ENCODE measurements at places on chromosomes 3 and 15.

GRCh38 chr3:192817506-192817905 lies 90.2 kb upstream of the FGF12 start:
- DNase-seq, result no peak

DNA sequence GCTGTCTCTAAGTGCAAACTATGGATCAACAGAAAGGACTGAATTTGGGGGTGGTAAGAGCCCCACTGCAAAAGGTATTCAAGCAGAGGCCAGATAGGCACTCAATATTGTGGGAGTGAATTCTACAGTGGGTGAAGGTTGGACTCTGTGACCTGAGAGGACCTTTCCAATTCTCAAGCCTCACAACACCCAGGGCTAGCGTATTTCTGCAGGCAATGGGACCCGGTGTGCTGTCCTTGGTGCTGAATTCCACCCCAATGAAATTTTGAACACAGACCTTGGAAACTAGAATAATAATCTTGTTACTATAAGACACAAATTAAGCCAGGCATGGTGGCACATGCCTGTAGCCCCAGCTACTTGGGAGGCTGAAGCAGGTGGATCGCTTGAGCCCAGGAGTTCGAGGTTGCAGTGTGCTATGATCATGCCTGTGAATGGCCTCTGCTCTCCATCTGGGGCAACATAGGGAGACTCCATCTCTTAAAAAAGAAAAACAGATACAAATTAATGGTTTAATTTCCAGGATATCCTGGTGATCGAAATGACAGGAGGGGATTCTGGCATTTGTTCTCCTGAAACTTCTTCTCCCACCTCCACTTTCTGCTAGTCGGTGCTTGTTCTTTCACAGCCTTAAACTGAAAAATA lies 135.4 kb downstream of the RAB11A start:
- DNase-seq, result peak; percentile 34

DNA sequence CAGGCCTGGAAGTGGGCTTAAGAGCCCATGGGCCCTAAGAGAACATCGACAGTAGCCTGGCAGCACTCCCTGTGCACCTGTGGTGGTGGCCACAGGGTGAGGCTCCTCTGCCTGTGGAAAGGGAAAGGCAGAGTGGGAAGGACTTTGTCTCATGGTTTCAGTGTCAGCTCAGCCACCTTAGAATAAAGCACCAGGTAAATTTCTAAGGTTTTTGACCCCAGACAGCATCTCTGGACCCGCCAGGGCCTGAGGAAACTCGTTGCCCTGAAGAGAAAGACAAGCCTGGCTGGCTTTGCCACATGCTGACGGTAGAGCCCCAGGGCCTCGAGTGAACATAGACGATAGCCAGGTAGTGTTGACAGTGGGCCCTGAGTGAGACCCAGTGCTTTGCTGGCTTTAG lies 22.1 kb downstream of the GOLGA6A start:
- DNase-seq, result no peak

DNA sequence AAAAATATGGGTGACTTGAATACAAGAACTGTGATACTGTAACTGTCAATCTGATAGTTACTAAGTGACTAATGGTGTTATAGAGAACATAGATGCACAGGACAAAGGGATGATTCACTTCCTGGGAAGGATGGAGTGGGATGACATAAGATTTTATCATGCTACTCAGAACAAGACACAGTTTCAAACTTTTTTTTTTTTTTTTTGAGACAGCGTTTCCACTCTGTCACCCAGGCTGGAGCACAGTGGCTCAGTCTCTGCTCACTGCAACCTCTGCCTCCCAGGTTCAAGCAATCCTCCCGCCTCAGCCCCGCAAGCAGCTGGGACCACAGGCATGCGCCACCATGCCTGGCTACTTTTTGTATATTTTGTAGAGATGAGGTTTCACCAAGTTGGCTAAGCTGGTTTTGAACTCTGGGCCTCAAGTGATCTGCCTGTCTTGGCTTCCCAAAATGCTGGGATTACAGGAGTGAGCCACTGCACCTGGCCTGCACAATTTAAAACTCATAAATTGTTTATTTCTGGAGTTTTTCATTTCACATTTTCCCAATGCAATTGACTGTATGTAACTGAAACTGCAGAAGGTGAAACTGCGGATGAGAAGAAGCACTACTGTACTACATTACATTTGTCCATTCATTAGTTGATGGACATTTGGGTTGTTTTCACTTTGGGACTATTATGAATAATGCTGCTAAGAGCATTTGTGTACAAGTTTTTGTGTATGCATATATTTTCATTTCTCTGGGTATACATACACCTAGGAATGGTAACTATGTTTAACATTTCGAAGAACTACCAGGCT lies 40.6 kb downstream of the ADIPOQ start:
- peak; percentile 65 for DNase-seq

GRCh38 chr3:178439504-178439903 lies 96.7 kb upstream of the KCNMB2 start:
- DNase-seq, result peak; percentile 66

GRCh38 chr15:99403597-99403996 lies 152.3 kb downstream of the LRRC28 start:
- DNase-seq, result peak; percentile 20

DNA sequence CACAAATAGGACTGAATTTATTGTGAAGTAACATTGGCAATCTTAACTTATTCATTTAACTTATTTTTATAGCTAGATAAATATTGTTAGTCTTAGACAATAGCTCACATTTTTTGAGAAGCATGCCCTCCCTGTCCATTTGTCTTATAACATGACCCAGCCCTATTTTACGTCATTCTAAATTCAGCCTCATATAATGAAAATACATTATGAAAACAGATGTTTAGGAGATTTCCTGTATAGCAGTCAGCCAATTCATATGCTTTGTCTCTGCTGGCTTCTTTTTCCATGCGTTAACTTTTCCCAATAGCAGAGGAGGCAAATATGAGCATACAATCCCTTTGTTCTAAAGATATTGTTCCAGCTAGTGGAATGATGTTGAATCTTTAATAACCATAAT lies 29.3 kb downstream of the CD200 start:
- no peak for DNase-seq

DNA sequence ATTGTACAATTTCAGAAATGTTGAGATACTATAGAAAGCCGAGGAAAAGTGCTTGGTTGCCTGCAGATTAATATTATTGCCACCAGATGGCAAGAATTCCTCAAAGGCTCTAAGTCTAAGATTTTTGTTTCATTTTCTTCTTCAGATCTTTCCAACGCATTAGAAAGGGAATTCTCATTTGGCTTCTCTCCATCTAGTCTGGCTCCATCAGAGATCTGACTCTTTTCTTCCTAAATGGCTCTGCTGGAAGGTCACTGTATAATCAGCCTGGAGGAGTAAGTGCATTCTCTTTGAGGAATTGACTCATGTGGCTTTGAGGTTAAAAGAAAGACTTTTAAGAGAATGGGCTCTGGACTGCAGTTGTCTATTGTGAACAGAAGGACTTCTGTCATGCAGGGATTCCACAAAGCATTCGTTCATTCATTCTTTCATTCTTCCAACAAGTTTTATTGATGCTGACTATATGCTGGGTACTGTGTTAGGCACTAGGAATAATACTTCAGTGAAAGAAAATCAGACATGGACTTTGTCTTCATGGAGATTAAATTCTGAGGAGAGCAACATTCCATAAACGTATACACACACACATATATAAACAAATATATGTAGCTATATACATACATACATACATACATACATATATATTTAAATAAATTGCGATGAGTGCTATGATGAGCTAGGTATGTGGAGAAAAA lies 55.3 kb downstream of the SLC28A2 start:
- DNase-seq, result peak; percentile 25

GRCh38 chr3:111112913-111113312 lies 41.3 kb downstream of the NECTIN3 start:
- no peak for DNase-seq

- DNase-seq, result no peak
Observed at GRCh38 chr15:25894371-25894902, 31.3 kb upstream of the ATP10A start.

GRCh38 chr15:63440756-63441155 lies 59.1 kb upstream of the CA12 start:
- no peak for DNase-seq

GRCh38 chr3:49469037-49469935 lies 781 bp upstream of the DAG1 start:
- DNase-seq, result peak; percentile 12

DNA sequence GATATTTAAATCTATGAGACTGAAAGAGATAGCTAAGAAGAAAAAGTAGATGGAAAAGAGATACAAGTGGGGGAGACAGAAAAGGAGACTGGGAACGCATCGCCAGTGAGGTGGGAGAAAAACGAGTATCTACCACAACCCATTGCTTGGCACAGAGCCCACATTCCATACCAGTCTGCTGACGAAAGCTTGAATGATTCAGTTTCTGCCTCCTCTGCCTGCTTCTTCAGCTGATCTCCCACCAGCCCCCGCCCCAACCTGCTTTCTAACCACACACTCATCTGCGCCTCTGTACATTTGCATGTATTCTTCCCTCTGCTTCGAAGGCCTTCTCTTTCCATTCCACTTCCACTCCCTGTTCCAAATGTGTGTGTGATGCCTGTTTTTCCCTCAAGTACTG lies 188.1 kb downstream of the USP13 start:
- peak; percentile 26 for DNase-seq

DNA sequence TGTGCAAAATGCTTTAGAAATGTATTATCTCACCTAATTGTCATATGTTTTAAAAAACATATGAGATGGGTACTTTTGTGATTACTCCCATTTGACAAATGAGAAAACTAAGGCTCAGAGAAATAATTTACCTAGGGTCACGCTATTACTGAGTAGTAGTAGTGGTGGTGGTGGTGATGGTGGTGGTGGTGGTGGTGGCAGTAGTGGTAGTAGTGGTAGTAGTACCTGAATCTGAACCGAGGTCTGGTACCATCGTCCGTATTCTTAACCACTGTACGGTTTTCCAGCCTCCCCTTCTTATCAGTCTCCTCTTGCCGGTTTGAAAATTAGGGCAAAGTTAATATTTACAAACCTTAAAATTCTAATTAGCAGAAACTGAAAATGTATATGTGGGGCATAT lies 102.4 kb downstream of the KLHL25 start:
- DNase-seq, result no peak

DNA sequence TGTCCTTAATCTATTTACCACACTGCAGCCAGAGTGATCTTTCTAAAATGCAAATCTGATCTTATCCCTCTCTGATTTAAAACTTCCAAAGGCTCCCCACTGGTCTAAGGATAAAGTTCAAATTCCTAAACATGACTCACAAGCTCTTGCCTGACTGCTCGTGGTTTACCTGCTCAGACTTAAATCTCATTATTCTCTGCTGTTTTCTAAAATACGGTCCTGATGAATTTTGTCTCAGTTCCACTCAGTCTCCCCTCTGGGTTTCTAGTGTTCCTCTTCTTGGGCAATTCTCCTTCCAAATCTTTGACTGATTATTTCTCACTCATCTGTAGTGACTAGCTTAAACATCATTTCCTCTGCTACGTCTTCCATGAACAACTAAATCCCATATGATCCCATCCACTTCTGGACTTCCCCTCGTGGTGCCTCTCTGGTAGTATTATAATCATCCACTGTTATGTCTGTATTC lies 108.3 kb downstream of the P3H2 start:
- peak; percentile 88 for DNase-seq

DNA sequence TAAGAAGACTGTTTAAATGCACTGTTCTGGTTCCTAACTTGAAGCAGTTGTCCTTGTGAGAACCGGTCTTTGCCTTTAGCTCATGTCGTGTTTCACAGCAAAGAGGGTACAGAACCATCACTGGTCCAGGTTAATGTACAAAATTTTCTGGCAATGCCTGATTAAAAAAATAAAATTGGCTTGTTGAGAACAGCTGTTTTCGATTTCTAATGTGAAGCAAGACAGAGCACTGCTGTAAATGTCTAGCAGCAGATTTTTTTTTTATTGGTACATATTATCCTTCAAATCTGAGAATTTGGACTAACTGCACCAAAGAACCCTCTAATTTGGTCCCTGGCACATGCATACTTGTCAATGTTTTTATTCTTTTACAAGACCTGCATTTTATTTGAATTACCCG lies 103.3 kb downstream of the STT3B start:
- no peak for DNase-seq

- DNase-seq, result no peak
Observed at GRCh38 chr15:100972975-100973350, 53.8 kb downstream of the LRRK1 start.

- no peak for DNase-seq
Observed at GRCh38 chr3:68256635-68257223, 602.3 kb upstream of the SUCLG2 start.

DNA sequence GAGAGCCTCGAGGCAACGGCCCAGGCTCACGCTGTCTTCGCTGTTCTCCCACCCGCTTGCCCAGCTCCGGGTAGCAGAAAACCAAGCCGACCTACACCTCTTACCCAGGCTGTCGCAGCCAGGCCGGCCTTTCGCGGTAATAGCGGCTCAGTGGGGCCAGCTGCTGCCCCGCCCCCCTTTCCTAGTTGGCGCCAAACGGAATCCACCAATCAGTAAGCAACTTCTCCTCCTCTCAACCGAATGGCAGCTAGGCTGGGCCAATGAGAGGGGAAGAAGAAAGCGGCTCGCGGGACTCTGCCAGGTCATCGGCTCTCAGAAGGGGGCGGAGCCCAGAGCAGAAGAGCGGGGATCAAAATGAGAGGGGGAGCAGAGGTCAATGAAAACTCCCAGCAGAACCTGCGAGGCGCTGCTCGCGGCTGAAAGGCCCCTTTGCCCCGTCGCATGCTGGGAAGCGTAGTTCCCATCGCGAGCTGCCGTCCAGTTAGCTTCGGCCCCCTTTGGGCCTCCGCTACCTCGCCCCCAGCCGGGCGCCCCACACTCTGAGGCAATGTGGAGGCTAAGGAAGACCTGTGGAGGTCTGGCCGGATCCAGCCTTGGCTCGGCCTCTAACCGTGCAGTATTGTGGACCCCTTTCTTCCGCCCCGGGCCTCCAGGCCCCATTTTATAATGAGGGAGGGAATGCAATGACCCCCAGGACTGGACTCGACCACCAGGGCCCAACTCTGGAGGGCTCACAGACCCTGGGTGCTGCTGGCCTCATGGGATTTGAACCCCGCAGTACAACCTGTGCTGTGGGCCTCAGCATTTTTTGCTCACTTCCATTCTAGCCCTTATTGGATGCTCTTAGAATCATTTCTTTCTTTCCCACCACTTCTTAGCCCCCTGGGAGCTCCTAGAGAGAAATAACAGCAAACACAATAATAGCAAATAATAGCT lies at the start of gene CDC25A:
CDC25A (minus strand) TSS at position 152 of the 936 bp plus-strand sequence. CDS start 470 bp downstream, outside the sequence.
- peak; percentile 99 for DNase-seq

DNA sequence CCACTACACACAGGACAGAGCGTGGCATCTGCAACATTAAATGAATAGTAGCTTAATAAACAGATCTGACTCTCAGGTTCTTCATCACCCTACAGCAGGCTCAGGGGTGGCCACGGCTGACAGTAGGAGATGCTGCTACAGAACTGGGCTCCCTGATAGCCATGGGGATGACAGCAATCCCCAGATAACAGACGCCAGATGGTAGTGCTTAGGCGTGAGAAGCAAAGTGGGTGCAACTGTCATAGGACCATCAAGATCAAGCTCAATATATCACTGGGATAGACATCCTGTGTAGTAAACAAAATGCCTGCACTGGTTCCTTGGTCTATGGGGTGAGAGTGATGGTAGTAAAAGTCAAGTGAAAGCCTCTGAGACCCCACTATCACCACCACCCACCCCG lies 2.6 kb upstream of the TPRA1 start:
- DNase-seq, result no peak
